PC-9 (cell line): ENCODE measurements at places on chromosomes 3 and 15. TPM values are rescaled to one million over a fixed set of nuclear protein-coding genes. Genes with fewer than 3 reads are reported as not detected.

Gene MEX3B
- not detected in 2 replicates for total RNA-seq

GRCh38 chr3:86182606-86183005 lies 808.3 kb downstream of the VGLL3 start:
- H3K27ac ChIP-seq = no peak overlapping the region
- no peaks in the 10 kb centered on the region for H3K4me1 ChIP-seq
- no peaks in the 10 kb centered on the region for H3K27me3 ChIP-seq
- H3K4me3 ChIP-seq = no peak overlapping the region
- no peaks in the 10 kb centered on the region for H3K36me3 ChIP-seq

Gene C2CD4A
- total RNA-seq = 0.09 TPM in 1 of 2 replicates, not detected in the other

Gene SPTBN5
- 2.6 and 4.2 TPM in 2 replicates for total RNA-seq

Gene IMPG2
- total RNA-seq = 0.05 and 0.11 TPM in 2 replicates

Gene LRRIQ4
- 1.3 TPM in 2 replicates for total RNA-seq

GRCh38 chr3:32041316-32041715 lies 59.8 kb downstream of the ZNF860 start:
- no peak overlapping the region for H3K4me3 ChIP-seq
- H3K4me1 ChIP-seq = peaks cover 36% of the 10 kb centered on the region
- no peak for DNase-seq

GRCh38 chr3:158711886-158712285 lies 20.4 kb downstream of the RARRES1 start:
- H3K4me3 ChIP-seq = no peak overlapping the region
- peaks cover 13% of the 10 kb centered on the region for H3K4me1 ChIP-seq
- no peaks in the 10 kb centered on the region for H3K27me3 ChIP-seq
- peaks cover 39% of the 10 kb centered on the region for H3K36me3 ChIP-seq
- 0 out of 2 replicates have a peak overlapping the region, but pooled peaks have one; percentile 39 for H3K27ac ChIP-seq

Gene HIGD2B
- total RNA-seq = 0.35 TPM in 1 of 2 replicates, not detected in the other

DNA sequence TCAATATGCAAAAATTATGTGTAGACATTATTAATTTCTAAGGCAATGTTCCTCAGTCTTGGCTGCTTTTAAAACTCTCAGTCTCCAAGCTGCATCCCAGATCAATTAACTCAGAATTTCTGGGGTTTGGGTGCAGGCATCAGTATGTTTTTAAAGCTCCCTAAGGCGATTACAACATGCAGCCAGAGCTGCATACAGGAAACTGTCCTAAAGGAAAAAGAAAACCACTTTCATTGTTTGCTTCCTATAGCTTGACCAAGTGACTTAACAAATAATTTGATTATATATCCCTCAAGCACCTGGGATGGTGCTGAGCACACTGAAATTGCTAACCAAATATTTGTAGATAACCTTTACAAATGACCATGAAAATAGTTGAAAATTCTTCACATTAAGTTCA lies 194.7 kb downstream of the DTWD1 start:
- no peak overlapping the region for H3K27ac ChIP-seq
- DNase-seq = no peak
- H3K36me3 ChIP-seq = no peaks in the 10 kb centered on the region
- H3K27me3 ChIP-seq = no peaks in the 10 kb centered on the region
- no peaks in the 10 kb centered on the region for H3K4me1 ChIP-seq

DNA sequence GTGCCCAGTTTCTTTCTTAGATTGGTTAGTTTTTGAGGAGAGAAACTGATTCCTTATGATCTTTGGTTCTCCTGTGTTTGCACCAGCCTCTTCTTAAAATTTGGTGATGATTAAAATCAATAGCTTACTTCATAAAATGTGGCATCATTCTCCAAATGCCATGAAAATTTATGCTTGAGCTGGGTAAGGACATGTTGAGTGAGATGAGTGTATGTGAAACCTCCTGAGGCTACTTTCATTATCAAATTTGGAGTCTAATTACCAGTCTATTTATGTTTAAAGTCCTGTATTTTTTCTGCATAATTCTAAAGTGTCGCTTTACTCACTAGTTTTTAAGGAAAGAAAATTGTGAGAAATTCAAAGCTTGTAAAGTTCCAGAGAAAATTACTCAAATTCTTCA lies 102.1 kb downstream of the DIPK2A start:
- no peaks in the 10 kb centered on the region for H3K36me3 ChIP-seq
- H3K27me3 ChIP-seq = no peaks in the 10 kb centered on the region
- H3K27ac ChIP-seq = no peak overlapping the region
- no peaks in the 10 kb centered on the region for H3K4me1 ChIP-seq
- DNase-seq = no peak
- H3K4me3 ChIP-seq = no peak overlapping the region

Gene CASR
- not detected in 2 replicates for total RNA-seq

GRCh38 chr15:48644467-48644826 lies 1.1 kb downstream of the FBN1 start:
- no peaks in the 10 kb centered on the region for H3K36me3 ChIP-seq
- no peak for DNase-seq
- no peak overlapping the region for H3K27ac ChIP-seq
- no peak overlapping the region for H3K4me3 ChIP-seq
- no peaks in the 10 kb centered on the region for H3K4me1 ChIP-seq

DNA sequence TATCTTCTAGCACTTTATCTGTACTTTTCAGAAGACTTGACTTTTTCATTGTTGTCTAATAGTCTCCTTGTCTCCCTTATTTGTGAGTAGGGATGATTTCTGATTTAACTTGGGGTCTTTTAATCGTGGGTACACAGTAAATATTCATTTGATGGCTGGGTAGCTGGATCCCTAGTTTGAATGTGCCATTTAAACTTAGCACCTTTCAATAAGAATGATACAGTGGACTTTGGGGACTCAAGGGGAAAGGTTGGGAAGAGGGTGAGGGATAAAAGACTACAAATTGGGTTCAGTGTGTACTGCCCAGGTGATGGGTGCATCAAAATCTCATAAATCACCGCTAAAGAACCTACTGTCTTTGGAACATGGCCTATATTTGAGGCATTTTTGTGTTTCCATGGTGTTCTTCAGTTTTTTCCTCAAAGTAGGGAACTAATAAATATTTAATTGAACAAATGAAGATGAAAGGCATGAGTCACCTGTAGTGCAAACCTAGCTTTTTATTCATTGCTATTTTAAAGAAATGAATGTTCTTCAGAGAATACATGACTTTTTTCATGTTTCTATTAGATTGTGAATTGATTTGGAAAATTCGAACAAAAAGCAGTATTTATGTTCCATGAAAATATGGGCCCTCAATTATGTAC lies 12.1 kb downstream of the FNDC3B start:
- no peak overlapping the region for H3K4me3 ChIP-seq
- no peak overlapping the region; the same call in 1 of the 2 replicates for H3K27ac ChIP-seq
- no peaks in the 10 kb centered on the region for H3K27me3 ChIP-seq
- no peak for DNase-seq
- H3K36me3 ChIP-seq = peaks cover 93% of the 10 kb centered on the region
- H3K4me1 ChIP-seq = peaks cover 14% of the 10 kb centered on the region

DNA sequence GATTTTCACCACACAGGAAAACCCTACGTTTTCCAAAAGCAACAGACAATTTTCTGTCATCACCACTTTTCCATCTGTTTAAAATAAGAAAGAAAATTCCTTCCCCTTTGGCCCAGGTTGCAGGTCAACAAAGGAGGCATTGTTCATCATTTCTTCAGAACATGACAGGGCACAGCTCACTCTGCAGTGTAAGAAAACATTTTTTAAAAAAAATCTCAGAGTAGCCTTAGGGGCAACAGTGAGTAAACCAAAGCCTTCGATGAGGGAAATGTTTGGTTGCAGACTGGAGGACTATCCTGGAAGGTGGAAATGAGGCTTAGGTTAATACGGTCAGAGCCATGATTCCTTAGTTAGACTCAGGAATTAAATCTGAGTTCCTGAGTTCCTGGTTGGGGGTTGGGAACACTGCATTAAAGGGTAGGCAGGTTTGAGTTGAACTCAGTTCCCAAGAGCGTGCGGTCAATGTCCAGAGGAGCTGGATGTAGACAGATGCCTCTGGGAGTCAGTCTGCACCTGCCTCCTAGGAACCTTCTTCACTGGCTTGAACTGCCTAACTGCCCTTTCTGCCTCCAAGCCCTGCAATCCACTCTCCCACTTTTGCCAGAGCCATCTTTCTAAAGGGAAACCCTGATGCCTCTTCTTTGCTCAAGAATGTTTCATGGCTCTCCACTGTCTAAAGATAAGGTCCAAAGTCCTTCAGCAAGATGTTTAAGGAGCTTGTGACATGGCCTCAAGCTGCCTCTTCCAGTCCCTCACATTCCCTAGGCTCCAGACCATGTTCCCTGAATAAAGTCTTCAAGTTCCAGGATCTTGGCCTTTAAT lies 3.3 kb upstream of the HES1 start:
- H3K27ac ChIP-seq = peak overlapping the region; percentile 81
- DNase-seq = peak; percentile 97
- H3K4me1 ChIP-seq = peaks cover 58% of the 10 kb centered on the region
- no peaks in the 10 kb centered on the region for H3K27me3 ChIP-seq
- H3K4me3 ChIP-seq = peak overlapping the region; percentile 53; the same call in 1 of the 2 replicates
- peaks cover 12% of the 10 kb centered on the region for H3K36me3 ChIP-seq

Gene SPTSSB
- total RNA-seq = 1.2 and 4.0 TPM in 2 replicates

DNA sequence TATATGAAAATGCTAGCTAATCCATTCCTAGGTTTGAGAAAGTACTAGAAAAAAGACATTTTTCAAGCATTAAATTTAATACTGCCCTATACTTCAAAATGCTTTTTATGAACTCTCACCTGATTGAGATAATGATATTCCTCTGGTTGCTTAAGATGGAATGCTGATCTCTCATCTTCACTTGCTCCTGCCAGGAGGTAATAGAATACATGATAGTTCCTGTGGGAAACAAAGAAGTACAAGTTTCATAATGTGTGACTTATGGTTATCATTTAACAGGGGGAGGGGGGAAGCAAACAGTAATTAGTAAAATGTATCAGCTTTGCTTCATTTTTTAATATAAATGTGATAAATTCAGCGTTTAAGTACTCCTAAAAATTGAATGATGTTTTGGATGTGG lies 97.2 kb downstream of the MYO9A start:
- DNase-seq = no peak
- no peak overlapping the region for H3K27ac ChIP-seq
- H3K36me3 ChIP-seq = no peaks in the 10 kb centered on the region
- no peak overlapping the region for H3K4me3 ChIP-seq
